ENCODE measurements at places on chromosomes 2 and 18.

DNA sequence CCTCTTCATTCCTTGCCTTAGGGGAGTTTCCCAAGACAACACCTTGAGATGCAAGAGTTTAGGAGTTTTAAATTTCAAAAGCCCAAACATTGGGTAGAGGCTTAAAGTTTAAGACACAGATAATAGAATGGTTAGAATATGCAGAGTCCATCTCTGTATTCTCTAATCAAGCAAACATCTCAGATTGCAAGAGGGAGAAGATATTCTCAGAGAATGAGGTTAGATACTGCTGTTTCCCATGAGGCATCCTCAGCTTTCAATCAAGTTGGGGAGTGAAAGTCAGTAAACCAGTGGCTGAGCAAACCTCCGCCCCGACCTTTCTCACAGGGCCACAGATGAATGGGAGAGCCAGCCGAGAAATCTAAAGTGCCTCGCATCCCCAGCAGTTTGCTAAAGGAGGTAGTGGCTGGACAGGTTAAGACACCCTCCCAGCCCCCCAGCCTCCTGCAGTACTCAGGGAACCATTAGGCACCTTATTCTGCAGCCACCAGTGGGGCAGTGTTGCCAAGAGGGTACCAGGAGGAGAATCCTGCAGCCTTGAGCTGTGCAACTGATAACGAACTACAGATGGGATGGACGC lies 30.0 kb downstream of the FBXO36 start:
- no peak for DNase-seq

DNA sequence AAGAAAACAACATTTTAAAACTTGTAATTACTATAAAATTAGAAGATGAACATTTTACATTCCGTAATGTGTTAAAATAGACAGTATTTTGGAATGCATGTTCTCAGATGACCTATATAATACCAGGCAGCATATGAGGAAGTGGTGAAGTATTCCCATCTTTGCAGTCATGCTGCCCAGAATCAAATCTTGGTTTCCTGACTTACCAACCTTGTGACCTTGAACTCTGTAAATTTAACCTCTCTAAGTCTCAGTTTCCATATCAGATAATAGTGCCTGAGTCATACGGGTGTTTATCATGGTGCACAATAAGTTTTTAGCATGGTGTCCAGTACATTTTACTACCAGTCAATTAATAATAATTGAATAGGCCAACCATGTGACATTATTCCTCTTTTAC lies 7.3 kb upstream of the GALM start:
- no peak for DNase-seq

- no peak for DNase-seq
Observed at GRCh38 chr2:85800586-85800985, 46.8 kb downstream of the ATOH8 start.

DNA sequence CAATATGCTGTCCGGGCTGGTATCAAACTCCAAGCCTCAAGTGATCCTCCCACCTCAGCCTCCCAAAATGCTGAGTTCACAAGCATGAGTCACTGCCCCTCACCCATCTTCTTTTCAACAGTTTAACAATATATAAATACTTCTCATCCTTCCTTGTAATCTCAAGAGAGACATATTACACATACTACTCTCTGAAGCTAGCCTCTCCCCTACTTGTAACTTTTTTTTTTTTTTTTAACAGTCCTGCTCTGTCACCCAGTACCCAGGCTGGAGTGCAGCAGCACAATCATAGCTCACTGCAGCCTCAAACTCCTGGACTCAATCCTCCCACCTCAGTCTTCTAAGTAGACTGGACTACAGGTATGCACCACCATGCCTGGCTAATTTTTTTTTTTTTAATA lies 5.7 kb downstream of the GFPT1 start:
- peak; percentile 63 for DNase-seq

GRCh38 chr2:3628800-3629199 lies 29.2 kb upstream of the ALLC start:
- DNase-seq, result no peak

GRCh38 chr2:2547451-2547850 lies 216.4 kb upstream of the MYT1L start:
- no peak for DNase-seq

GRCh38 chr2:214107726-214108125 lies 303.1 kb upstream of the VWC2L start:
- DNase-seq, result no peak

GRCh38 chr2:45024600-45025291 lies 15.5 kb upstream of the SIX2 start:
- DNase-seq, result peak; percentile 93

GRCh38 chr2:38375696-38376345 lies 1.3 kb downstream of the ATL2 start:
- peak; percentile 30 for DNase-seq

DNA sequence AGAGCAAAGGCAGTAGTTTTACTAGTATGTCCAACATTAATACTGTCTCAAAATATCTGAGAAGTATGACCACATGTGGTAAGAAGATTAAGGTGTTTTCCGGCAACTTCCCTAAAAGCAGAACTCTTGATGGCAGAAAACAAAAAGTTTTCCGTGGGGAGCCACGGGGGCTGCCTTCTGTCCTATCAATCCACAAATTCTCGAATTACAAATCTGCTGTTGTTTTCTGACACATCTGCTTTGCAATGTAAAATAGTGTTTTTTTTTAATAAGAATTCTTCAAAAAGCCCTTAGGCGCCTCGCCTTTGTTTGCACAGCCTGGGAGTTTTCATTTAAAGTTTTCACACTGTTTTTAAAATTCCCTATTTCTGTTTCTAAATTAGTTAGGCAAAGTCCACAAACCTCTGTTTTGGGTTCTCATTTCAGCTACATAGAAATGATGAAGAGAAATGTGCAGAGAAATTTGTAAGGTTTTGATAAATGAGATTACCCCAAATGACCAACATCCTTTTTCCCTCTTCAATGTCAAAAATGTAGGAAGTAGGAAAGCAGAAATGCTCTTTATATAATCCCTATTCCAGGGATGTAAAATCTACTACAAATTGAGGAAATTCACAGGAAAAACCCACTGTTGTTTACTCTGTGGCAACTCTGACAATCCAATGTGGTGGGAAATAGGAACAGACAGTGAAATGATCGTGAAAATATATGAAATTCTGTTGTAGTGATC lies 385.8 kb downstream of the ZEB2 start:
- no peak for DNase-seq

DNA sequence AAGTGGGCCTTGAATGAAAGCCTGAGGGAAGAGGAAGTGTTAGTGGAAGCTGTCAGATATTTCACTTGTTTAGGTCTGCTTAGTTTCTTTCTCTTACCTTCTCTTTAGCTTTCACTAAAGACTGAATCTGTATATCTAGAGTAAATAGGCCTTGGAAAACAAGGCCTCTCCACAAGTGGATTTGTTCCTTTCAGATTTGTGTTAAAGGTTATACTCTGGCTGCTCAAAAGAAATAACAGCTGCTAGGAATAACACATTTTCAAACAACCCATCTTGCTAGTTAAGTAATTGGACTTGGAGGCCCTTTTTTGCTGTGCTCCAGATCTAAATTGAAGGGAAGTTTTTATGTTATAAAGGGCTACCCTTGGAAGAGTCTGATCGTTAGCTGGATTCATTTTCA lies 236.3 kb downstream of the KIAA1328 start:
- DNase-seq, result no peak

DNA sequence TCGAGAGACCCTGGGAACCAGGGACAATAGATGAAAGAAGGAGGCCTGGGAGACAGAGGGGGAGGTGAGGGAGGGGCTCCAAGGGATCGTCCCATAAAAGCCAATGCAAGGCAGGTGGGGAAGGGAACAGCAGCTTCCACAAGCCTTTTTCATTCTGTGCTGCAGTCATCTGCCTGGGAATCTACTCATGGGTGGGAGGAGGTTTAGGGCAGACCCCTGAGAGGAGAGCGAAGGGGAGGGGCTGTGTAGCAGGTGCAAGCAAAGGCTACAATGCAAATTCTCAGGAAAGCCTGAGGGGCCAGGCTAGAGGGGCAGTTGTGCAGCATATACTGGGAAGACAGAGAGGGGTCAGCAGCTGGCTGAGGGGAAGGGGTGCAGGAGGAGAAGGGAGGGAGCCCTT lies 135.4 kb downstream of the SETBP1 start:
- no peak for DNase-seq

DNA sequence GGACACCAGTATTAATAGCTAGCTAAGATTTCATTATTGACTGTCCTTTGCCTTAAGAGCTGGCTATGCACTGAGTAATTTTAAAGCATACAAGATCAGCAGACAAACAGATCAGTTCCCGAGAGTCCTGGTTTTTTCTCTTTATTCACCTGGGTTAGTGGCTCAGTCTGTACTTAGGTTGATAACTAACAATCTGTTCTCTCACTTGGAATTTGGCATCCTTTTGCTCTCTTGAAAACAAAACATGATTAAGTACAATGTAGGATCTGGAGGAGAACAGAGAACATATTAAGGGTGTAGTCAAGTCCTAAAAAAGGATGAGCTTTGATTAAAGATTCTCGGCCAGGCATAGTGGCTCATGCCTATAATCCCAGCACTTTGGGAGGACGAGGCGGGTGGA lies 16.6 kb downstream of the ARPC2 start:
- no peak for DNase-seq

DNA sequence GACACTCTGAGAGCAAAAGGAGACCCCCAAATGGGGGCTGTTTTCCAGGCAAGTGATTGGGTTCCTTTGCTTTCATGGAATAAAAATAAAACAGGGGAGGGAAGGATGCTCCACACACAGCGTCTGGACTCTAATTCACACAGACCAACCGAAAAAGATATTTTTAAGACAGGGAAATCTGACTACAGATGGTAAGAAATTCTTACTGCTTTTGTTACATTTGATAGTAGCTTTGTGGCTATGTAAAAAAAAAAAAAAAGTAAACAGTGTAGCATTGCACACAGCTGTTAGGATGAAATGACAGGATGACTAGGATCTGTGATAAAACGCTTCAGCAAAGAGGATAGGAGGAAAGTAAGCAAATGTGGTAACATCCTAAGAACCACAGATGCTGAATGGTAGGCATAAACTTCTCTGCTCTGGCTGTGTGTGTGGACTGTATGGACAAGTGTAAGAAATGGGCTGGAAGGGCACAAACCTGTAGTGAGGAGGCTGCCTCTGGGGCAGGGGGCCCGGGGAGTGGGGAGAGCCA lies 207.6 kb downstream of the ANAPC1 start:
- DNase-seq, result peak; percentile 38

DNA sequence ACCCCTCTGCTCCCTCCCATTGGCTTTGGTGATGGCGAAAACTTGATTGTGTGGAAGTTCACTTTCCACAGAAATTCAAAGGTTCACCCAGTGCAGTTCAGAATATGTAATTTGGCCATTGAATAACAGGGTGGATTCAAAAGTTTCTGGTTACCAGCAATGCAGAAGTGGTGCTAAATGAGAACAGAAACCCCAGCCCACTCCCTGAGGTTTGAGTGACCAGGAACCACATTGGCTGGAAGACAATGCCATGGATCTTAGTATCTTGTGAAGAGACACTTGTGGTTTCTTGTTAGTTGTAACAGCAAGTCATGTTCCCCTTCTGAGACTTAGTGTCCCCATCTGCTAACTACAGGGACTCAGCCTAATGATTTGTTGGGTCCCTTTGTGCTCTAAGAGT lies 49.8 kb downstream of the QPCT start:
- no peak for DNase-seq

- DNase-seq, result no peak
Observed at GRCh38 chr2:241121008-241121407, 18.9 kb upstream of the MTERF4 start.

DNA sequence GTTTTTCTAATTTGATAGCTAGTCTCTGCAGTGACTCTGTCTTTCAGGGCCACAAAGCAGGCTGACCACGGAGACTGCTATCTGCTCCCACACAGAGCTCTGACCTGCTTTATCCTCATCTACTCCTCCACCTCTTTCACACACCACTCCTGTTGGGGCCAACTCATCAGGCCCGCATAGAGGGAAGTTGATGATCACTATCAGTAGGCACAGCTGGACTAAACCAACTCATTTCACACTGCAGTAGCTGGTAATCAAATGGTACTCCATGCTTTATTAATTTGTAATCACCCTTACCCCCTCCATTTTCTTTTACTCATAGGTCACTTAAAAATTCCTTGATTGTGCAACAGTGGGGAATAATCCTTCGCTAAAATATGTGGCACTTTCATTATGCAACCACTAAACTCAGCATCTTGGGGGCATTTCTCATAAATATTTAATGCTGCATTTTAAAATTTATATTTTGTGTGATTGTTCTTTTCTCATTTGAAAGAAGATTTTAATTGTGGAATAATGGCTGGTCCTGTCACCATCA lies 249.8 kb upstream of the GCFC2 start:
- DNase-seq, result no peak

DNA sequence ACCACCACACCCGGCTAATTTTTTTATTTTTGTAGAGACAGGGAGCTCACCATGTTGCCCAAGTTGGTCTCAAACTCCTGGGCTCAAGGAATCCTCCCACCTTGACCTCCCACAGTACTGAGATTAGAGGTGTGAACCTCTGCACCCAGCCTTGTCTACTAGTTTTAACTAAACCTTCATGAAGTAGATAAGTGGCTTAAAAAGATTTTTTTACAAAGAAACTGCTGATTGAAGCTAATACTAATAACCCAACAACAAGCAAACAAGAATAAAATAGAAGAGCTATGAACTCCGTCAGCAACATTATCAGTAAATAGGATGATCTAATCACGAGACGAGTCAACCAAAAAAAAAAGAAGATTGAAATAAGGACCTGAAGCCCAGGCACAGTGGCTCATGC lies 18.8 kb downstream of the NDUFB3 start:
- DNase-seq, result no peak

- DNase-seq, result peak; percentile 77
Observed at GRCh38 chr2:19435815-19436214, 77.4 kb upstream of the OSR1 start.

- peak; percentile 62 for DNase-seq
Observed at GRCh38 chr2:133523406-133523805, 44.9 kb downstream of the NCKAP5 start.

DNA sequence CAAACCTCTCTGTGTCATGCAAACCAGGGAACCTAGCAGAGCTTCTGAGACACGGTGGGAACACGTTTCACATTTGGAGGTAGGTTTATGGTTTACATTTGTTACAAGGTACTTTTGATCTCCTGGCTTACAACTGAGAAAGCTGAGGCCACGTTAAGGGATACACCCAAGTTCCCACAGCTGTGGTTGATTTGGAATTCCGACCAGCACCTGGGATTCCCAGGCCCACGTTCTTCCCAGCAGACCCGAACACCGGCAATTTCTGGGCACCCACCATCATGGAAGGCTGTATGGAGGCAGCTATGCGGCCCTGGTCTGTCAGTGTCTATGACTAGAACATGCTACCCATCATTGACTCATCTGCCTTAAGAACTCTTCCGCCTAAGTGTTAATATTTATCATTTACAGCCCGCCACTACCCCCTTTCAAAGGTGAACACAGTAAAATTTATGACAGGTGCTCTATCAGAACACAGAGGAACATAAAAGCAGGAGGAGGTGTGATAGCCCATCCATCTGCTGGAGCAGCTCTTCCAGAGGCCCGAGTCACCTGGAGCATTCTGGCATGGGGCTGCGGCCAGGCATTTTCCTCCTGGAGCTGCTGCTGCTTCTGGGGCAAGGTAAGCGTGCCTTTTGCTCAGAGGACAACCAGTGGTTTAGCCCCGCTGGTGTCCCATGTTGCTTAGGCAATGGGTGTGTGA lies at the start of gene PLB1:
TSS of gene PLB1 (plus strand) at position 510 of the 700 bp plus-strand sequence. CDS start at position 565, 55 bp downstream.
- no peak for DNase-seq

Measured in EH (cell line).